ENCODE measurements at places on chromosomes 6 and 20.

DNA sequence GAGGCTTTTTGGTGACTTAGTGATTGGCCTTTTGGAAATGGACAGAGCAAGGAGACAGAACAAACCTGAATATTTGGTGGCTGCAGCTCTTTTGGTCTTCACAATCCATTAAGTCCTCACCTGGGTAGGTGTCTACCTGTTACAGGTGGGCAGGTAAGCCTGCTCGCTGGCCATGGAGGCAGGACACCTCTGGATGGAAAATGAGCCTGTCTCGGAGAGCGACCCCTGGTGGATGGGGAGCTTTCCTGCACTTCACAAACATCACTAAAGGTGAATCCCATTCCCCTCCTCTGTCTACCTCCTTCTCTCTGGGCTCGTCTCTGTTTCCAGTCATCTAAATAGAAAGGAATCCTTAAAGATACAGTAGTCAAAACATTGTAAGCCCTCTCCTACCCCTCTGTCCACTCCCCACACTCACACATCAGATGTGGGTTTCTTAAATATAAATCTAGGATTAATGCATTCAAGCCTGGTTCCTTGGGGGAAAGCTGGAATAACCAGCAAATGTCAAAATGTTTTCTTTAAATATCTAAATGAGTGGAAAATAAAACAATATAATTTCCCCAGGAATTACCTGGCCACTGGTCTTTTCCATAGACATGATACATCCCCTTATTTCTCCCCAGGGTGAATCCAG lies 304.9 kb downstream of the CDH26 start:
- DNase-seq, result peak; percentile 29

DNA sequence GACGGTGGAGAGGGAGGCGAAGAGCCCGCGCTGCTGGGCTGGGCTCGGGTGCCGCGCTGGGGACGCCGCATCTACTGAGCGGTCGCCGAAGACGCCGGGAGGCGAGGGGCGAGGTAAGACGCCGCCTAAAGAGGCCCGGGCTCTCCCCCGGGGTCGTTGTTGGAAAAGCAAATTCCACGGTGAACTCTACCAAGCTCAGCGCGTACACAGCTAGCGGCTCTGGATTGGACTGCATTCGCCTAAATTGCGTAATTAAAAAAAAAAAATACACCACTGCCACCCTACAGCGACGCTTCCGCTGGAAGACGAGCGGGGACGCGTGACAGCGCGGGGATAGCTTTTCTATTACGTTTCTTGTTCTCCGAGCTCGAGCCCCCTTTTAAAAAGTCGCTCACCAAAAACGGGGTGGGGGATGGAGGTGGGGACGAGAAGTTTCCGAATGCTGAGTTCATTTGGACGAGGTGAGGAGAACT lies 92.0 kb upstream of the PRDM1 start:
- DNase-seq, result peak; percentile 84

- DNase-seq, result no peak
Measured at GRCh38 chr6:144065213-144065660, 30.1 kb downstream of the SF3B5 start.

DNA sequence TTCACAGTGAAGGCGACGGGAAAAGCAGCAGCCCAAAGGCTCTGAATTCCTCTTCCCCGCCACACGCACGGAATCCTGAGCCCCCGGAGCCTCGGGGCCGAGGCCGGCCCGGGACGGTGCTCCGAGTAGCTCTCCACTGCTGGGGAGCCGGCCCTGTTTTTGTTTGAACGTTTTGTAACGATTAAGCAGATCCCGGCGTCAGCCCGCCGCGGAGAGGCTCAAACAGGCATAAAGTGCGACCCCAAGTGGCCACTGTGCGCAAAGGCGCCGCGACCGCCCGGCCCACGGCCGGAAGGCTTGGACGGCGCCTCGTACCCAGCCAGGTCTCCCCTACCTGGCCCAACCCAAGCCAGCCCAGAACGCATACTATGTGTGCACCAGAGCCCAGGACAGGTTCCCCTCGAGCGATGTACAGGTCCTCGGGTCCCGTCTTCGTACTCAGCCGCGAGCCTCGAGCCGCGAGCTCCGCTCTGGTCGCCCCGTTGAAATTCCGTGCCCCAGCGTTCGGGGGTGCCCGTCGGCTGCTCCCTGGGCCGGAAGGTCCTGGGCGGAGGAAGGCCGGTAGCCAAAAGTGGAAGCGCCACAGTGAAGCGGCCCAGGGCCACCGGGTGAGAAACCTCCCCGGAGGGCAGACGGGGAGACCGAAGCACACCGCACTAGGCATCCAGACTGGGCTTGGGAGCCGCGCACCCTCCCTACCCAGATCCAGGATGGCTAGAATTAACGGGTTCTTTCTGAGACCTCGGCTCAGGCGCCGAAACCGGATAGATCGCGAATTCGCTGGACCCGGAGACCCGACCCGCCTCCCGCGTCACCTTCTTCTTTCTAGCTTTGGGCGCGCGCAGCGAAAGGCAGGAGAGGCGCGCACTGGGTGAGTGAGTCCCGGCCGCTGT lies 1.2 kb upstream of the MAFB start:
- peak; percentile 10 for DNase-seq

- no peak for DNase-seq
Measured at GRCh38 chr6:139820210-139820609, 445.8 kb upstream of the CITED2 start.

GRCh38 chr6:156613996-156614395 lies 163.2 kb upstream of the ARID1B start:
- DNase-seq, result no peak

GRCh38 chr20:39825950-39826349 lies 863.1 kb downstream of the MAFB start:
- DNase-seq, result no peak

Data from CD4-positive, alpha-beta T cell (primary cell).